ENCODE measurements at places on chromosomes 1 and 21.

DNA sequence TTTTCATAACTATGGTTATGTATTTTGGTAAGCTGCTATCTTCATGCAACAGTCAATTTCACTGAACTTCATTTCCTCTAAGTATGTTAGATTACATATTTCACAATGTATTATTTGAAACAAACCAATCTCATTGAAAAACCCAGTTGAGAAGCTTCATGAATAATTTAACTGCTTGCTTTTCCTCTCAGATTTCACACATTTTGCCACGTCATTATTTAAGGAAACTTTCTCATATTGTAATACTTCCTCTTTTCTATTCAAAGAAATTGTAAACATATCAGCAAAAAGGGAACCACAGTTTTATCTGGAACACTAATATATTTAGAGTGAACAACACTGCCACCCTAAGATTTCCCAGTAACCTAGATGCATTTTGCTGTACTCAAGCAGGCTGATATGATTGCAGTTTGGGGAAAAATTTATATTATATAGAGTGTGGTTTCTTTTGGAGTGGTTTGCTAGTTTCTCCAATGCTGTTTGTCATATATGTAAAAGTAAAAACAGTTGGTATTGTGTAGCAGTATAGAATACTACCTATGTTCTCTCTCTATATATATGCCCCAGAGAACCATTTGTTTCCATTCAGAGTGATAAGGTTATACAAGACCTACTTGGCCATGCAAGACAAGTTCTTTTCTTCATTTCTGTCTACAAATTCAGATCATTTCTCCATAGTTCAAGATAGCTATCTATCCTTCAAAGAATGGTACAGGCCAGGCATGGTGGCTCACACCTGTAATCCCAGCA lies 28.4 kb upstream of the AHCTF1 start:
- no peak for DNase-seq

GRCh38 chr1:220497220-220497947 lies 30.6 kb upstream of the MARK1 start:
- DNase-seq, result no peak

- no peak for DNase-seq
Observed at GRCh38 chr1:201331166-201331565, 46.3 kb downstream of the TNNT2 start.

GRCh38 chr21:25905126-25905525 lies 170.4 kb downstream of the GABPA start:
- no peak for DNase-seq

GRCh38 chr1:227190321-227190720 lies 128.0 kb downstream of the CDC42BPA start:
- DNase-seq, result no peak

GRCh38 chr21:16194095-16194787 lies 464.5 kb downstream of the USP25 start:
- no peak for DNase-seq

GRCh38 chr21:25515484-25516405 lies 91.5 kb downstream of the MRPL39 start:
- DNase-seq, result no peak

DNA sequence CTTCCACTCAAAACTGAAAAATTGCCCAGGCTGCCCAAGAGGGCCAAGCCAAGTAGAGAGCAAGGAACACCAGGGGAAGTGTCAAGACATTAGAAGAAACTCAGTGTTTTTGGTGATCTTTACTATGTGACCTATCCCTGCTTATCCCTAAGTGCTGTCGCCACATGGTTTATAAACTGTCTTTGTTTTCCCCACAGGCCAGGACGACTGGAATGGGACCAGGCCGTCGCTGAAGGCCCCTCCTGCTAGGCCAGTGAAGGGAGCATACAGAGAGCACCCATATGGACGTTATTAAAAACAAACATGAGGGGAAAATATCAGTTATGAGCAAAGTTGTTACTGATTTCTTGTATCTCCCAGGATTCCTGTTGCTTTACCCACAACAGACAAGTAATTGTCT lies 28.7 kb downstream of the KHDRBS1 start:
- no peak for DNase-seq

- DNase-seq, result no peak
Observed at GRCh38 chr21:45050797-45051489, 23.4 kb upstream of the ADARB1 start.

DNA sequence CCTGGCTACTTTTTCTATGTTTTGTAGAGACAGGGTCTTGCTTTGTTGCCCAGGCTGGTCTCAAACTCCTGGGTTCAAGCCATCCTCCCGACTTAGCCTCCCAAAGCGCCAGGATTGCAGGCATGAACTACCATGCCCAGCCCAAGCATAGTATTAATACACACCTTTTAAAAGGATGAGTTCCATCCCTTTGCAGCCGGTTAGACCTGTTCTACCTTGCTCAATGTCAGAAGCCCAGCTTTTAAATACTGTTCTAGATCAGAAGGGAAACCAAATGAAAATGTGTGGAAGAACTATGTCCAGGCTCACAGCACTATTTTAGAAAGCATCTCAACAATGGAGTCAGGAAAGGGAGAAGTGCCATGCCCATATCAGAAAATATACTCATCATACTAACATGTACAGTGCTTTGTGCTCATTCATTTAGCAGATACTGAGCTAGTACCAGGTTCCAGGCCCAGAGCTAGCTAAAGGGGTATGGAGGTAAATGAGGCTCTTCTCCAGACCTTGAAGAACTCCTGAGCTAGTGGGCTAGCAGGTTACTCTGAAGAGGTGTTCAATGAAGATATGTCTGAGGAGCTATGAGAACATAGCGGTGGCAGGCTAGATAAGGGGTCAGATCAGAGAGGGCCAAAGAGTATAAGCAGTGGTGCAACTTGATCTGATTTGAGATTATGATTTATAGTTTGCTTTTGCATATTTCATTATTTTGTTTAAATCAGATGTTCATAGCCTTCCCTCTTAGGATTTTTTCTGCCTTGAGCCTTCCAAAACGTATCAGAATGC lies 78.2 kb downstream of the RNF220 start:
- no peak for DNase-seq

DNA sequence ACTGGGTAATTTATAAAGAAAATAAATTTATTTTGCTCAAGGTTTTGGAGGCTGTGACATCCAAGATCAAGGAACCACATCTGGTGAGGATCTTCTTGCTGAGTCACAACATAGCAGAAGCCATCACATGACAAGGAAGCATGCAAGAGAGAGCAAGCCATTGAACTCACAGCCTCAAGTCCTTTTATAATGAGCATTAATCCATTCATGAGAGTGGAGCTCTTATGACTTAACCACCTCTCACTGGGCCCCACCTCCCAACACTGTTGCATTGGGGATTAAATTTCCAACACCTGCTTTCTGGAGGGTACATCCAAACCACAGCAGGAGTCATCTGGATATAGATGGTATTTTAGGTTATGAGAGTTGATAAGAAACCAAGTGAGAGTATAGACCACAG lies 20.6 kb upstream of the EGLN1 start:
- no peak for DNase-seq

- DNase-seq, result no peak
Observed at GRCh38 chr1:76666499-76666898, 200.8 kb upstream of the ST6GALNAC5 start.

DNA sequence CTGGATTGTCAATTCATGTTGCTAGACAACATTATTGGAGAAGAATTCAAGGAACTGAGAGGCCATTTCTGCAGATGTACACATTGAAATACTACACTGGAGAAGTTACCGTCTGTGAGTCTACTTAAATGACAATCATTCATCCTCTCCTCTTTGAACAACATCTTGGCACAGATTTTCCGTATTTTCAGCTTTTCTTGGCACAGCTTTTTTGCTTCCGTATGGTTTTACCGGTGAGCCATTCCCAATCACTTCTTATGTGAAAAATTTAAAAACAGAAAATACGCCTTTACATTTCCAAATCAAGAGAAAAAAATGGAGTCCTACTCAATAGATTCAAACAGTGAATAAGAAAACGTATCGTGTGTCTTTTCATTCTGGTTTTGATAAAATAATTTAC lies 1493.7 kb downstream of the AMY1C start:
- DNase-seq, result no peak

DNA sequence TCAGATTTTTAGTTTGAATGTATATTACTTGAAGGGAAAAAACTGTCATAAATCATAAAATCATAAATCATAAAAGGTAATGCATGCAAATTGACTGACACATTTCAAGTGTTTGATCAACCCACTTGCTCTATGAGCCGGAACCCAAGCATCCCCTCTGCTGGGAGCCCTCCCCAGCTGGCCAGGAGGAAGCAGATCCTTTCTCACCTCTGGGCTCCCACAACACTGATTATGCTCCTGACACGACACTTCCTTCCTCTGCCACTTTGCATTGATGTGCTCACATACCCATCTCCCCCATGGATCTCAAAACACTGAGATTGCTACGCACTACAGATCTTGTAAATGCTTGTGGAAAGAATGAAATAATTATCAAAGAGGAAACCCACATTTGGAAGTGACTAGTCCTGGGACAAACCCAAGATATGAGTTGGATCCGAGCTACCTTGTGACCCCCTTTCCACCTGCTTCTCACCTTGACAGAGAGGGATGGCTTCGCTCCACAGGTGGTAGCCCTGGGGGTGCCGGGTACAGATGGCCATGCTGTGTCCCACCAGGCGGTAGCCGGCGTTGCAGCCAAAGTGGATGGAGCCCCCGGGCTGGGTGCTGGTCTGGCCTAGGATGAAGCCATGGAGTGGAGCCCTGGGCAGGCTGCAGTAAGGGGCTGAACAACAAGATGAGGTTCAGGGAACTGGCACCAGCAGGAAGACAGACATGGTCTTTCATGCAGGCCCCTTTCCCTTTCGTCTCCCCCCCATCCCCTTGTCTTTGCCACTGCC lies 104.6 kb downstream of the ZSCAN20 start:
- no peak for DNase-seq

- DNase-seq, result no peak
Observed at GRCh38 chr21:31618696-31619430, 40.6 kb upstream of the SOD1 start.

GRCh38 chr1:185087746-185088145 lies 42.4 kb downstream of the RNF2 start:
- no peak for DNase-seq

GRCh38 chr1:6918186-6918924 lies 133.1 kb downstream of the CAMTA1 start:
- DNase-seq, result no peak

- no peak for DNase-seq
Observed at GRCh38 chr1:68268896-68269483, 36.7 kb upstream of the WLS start.

- DNase-seq, result no peak
Observed at GRCh38 chr1:36869826-36870225, 164.5 kb downstream of the GRIK3 start.

GRCh38 chr1:21297975-21298374 lies 7.7 kb upstream of the ECE1 start:
- no peak for DNase-seq

DNA sequence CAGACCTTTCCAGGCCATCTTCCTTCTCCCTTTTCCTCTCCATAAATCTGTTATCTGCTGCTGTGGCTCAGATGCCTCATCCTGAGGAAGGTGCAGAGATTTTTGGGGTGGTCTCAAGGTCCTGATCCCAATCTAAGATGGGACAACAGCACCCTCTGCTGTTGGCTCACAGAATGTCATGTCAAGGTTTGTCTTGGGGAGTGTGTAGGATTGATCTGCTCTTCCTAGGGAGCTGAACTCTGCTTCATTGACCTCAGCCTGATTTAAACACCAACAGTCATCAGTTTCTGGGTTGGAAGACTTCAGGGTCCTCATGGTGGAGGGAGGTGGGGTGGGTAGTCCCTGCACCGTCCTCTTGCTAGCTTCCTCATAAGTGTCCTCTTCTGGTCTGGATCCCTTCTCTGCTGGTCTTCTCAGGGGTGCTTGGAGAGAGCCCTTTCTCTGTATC lies 62.8 kb upstream of the LAX1 start:
- DNase-seq, result peak; percentile 22

GRCh38 chr21:14308234-14308633 lies 74.7 kb downstream of the HSPA13 start:
- DNase-seq, result no peak

DNA sequence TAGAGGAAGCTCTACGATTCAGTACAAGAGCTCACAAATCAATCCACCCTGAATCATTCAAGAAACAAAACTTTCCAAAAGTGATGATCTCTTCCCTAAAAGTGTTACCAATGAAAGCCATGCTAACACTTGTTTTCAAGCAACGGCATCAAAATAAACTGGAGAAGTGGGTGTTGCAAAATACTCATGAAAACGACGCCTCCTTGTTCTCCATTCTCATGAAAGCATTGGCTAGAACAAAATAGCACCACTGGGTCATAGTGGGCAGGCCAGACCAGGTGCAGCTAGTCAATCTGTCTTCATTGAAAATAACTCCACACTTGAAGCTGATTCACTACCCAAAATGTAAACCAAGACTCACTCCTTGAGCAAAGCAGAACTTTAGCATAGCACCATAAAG lies 4.3 kb downstream of the TIAM1 start:
- DNase-seq, result no peak

DNA sequence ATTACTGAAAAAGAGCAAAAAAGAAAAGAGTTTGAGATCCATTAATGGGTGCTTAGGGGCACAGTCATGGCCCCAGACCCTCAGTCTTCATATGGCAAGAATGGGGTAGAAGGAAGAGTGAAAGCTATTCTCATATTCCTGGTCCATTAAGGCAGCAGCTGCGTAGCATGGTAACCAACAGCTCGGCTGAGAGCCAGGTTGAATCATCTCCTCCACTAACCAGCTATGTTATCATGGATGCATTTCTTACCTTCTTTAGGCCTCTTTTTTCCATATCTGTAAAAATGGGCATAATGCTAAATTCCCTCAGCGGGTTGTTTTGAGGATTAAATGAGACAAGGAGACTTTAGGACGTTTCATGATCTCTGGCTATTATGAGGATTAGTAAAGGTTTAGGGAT lies 15.0 kb upstream of the SARS1 start:
- no peak for DNase-seq

DNA sequence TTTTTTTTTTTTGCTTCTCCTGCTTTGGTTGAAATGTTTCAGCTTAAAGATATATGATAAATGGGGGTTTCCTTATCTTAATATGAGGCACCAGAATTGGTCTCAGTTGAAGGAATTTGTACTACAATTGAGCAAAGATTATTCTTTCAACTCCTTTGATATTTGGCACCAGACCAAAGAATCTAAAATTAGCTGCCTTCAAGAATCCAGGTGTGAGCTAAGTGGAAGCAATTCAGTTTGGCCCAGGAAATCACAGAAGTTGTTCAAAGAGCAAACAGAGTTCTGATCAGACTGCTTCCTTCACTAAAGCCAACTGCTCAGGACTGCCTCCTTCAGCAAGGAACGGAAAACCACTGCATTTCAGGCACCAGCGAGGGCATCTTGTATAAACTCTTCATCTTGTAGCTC lies 68.3 kb upstream of the BCAR3 start:
- DNase-seq, result no peak

GRCh38 chr1:99266726-99267125 lies 2.4 kb downstream of the PLPPR4 start:
- DNase-seq, result no peak

GRCh38 chr1:221912230-221912629 lies 170.3 kb upstream of the DUSP10 start:
- no peak for DNase-seq

DNA sequence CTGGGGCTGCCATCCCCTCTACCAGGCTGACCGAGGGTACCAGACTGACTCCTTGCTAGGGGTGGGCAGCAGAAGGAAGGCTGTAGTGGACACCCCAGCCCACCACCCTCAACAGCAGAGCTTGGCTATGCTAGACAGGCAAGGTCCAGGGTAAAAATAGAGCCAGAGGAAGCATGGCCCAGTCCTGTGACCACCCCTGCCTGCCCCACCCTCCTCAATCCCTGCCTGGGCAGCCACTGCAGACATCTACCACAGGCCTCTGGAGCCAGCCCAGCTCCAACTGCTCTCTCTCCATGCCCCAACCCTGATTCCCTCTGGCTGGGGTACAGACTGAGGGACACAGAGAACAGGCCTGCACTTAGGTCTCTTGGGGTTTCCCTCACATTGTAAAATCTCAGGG lies 1.7 kb downstream of the S100A1 start:
- no peak for DNase-seq

Data from NCI-H187 (cell line).